ENCODE measurements at places on chromosomes 12 and 14.

DNA sequence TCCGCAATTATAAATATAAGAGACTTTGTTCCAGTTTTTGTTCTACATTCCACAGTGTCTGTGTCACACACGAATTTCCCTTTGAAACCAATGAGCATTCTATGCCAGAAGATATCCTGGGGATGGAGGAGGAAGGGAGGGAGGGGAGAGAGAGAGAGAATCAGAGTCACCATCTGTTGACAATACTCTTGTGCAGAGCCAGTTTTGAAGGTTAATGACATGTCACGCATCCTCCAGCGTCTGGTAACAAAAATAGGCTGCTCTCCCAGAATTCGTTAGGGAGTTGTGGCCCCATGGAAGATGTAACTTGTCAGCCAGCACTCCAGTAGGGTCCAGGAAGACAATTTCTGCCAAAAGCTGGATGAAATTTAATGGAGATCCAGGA, 213.5 kb upstream of the KRR1 start:
- peak; percentile 70 for DNase-seq

DNA sequence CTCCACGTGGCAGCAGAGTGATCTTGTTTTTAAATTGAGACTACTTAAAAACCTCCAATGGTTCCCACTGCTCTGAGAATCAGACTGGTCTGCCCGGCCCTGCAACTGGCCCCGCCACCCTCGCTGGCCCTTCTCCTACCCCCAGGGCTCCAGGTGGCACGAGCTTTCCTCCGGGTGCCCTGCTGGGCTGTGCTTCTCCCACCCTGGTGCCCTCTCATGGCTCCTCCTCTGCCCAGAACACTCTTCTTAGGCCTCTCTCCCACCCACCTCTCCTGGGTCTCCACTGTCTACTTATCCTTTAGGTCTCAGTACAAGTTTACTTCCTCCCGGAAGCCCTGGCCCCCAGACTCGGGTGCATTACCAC, 26.5 kb downstream of the CCDC92 start:
- no peak for DNase-seq

GRCh38 chr12:110338754-110339153, 57.7 kb downstream of the ATP2A2 start:
- DNase-seq = no peak

- DNase-seq = no peak
These were observed 47.4 kb upstream of the PARP11 start for GRCh38 chr12:3920351-3921150.

GRCh38 chr14:97523936-97524335, 726.8 kb downstream of the VRK1 start:
- DNase-seq = no peak

GRCh38 chr14:24376448-24377070, 8.6 kb downstream of the NFATC4 start:
- no peak for DNase-seq

DNA sequence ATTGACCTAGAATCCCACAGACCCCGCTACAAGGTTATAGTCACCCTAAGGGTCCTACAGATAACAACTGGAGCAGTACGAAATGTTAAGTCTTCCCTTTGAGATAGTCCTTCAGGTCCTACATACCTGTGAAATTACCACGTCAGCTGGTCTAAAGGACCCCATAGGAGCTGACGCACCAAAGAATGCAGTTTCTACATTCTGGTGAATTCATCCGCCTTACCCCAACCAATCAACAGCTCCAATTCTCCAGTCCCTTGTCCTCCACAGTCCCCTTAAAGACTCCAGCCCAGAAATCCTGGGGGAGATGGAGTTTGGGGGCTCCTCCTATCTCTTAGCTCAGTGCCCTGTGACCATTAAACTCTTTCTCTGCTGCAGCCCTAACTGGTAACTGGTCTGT, 36.2 kb upstream of the PRMT8 start:
- no peak for DNase-seq

DNA sequence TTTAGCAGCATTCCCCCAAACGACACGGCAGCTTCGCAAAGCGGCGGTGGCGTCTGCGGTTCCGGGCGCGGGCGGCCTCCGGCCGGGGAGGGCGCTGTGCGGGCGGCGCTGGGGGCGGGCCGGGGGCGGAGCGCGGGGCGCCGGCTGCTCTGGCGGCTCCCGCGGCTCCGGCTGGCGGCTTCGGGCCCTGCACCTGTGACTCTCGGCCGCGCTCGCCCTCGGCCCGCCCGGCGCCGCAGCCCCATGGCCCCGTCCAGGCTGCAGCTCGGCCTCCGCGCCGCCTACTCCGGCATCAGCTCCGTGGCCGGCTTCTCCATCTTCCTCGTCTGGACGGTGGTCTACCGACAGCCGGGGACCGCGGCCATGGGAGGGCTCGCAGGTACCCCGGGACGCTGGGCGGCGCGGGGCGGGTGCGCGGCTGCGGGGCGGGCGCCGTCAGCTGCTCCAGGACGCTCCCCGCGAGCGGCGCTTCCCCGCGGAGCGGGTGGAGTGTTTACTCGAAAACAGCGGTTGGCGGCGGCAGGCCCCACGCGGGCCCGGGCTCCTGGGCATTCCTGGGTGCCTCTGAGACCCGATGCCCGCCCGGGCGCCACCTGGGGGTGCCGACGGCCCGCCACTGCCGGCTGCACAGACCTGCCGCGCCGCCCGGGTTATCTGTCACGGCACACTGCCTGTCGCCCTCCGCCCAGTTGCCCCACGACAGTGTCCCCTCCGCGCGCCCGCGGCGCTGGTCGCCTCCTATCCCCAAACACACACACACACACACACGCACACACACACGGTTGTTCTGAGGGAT, at the start of gene SLC48A1:
SLC48A1 (plus strand) TSS at position 177 of the 796 bp plus-strand sequence; CDS start at position 244, 67 bp downstream.
- DNase-seq = peak; percentile 20

DNA sequence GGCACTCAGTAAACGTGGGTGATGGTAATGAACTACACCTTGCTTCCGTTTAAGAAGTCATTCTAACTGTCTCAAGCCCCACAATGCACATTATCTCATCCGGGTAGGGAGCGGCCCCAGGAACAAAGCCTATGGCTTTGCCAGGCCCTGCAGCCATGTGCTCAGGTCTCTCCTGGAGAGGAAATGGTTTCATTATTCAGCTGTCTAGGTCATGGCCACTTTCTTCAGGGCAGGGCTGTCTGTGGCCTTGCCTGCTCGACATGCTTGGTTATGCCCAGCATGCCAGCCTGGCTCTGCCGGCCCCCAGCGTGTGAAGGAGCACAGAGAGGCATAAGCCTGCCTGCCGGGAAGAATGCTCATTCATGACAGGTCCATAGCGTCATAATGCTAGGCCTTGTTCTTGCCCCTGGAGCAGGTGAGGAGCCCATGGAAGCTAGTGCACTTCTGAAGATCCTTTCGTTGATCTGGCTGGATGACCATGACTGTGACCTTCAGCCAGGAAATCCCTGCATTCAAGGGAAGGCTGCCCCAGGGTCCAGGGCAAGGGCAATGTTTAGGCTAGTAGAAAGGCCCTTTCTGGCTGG, 26.3 kb upstream of the FOS start:
- no peak for DNase-seq

DNA sequence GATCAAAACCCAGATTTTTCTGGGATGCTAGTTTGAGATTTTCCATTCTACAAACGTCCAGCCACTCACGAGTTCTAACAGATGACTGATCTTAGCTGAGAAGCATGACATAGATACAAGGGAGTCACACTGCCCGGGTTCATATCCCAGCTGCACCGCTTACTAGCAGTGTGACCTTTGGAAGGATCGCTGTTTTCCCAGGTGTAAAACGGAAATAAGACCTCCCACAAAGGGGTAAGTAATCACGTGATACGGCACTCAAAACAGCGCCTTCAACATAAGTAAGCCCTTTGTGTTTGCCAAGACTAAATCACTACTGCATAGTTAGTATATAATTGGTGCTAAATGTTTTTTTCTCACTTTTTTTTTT, 624 bp upstream of the PWP1 start:
- DNase-seq = no peak

GRCh38 chr14:90409209-90409730, 12.4 kb downstream of the CALM1 start:
- peak; percentile 84 for DNase-seq

- DNase-seq = no peak
These were observed 12.8 kb upstream of the SMARCD1 start for GRCh38 chr12:50072198-50072907.

GRCh38 chr12:132824053-132824452, 4.6 kb downstream of the GOLGA3 start:
- no peak for DNase-seq

- no peak for DNase-seq
These were observed 29.3 kb upstream of the EAPP start for GRCh38 chr14:34568803-34569202.

- peak; percentile 51 for DNase-seq
These were observed at the start of the genes BAG5 and COA8 for GRCh38 chr14:103562429-103563225. TSS of gene BAG5 (minus strand) at chr14:103562657. CDS start at chr14:103561164, 1,493 bp downstream. TSS of gene COA8 (plus strand) at chr14:103562960. CDS start at chr14:103563002, 42 bp downstream.

- no peak for DNase-seq
These were observed 136.9 kb downstream of the EGLN3 start for GRCh38 chr14:33814010-33814409.

DNA sequence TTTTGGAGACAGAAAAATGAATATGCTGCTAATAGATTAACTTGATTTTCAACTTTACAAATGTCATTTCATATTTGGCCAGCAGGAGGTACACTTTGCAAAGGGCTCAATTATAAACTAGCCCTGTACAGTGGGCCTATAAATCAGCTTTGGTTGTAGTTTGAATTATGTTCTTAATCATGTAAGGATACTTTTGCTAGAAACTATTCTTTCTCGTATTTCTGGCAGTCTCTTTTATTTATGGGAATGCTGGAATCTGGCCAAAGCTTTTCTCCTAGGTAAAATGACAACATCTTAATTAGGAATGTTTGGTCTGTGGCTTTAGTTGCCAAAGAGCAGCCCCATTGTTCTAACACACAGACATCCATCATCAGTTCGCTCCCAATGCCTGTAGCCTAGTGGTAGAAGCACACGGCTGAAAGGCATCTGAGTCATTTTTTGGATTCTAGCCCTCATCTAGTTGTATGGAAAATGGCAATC, 1322.3 kb upstream of the SEL1L start:
- DNase-seq = peak; percentile 89

GRCh38 chr12:10612984-10613348, 443 bp downstream of the MAGOHB start:
- no peak for DNase-seq

GRCh38 chr14:49191380-49191779, 394.8 kb downstream of the RPS29 start:
- DNase-seq = no peak

GRCh38 chr14:22811722-22812121, 3.5 kb downstream of the SLC7A7 start:
- no peak for DNase-seq

GRCh38 chr14:102548616-102549240, 39.2 kb upstream of the ANKRD9 start:
- no peak for DNase-seq

DNA sequence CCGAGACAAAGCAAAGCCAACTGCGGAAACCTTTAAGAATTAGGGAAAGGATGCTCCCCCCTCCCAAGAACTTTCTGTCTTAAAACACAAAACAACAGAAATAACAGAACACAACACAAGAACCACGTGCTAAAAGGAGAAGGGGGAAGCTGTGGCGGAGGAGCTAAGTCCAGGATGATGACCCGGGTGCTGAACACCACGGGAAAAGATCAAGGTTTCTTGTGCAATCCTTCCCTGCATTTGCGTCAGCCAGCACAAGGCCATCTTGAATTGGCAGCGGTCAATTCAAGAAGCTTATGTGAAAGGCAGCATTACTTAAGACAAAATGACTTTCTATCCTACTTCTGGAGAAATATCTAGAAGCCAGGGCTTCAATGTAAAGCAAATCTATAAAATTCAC, 11.0 kb upstream of the CREBL2 start:
- DNase-seq = no peak

GRCh38 chr14:102180248-102180998, 40.7 kb downstream of the WDR20 start:
- no peak for DNase-seq

GRCh38 chr12:57756406-57757341, 1.8 kb downstream of the MARCHF9 start:
- DNase-seq = no peak

- no peak for DNase-seq
These were observed 4.4 kb upstream of the GALNT6 start for GRCh38 chr12:51395283-51396230.

GRCh38 chr12:50151047-50151687, 16.0 kb downstream of the CERS5 start:
- DNase-seq = no peak

DNA sequence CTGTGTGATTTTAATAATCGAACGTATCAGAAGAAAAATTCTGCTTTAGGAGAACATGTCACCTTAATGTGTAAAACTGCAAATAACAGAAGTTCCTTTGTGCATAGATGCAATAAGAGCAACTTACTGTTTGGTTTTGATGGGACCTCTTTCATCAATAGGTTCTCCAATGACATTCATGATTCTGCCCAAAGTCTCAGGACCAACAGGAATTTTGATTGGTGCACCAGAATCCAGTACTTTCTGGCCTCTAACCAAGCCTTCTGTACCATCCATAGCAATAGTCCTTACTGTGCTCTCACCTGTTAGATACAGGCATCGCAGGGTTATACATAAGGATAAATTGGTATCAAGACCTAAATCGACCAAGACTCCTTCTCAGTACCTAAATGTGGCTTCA, 1.1 kb downstream of the ATP5F1B start:
- DNase-seq = no peak

- no peak for DNase-seq
These were observed 244.9 kb downstream of the C12orf50 start for GRCh38 chr12:87784350-87784749.

- no peak for DNase-seq
These were observed 152.2 kb downstream of the BCL11B start for GRCh38 chr14:99119554-99120525.

- DNase-seq = no peak
These were observed 128.7 kb downstream of the CPNE8 start for GRCh38 chr12:38776647-38777046.

DNA sequence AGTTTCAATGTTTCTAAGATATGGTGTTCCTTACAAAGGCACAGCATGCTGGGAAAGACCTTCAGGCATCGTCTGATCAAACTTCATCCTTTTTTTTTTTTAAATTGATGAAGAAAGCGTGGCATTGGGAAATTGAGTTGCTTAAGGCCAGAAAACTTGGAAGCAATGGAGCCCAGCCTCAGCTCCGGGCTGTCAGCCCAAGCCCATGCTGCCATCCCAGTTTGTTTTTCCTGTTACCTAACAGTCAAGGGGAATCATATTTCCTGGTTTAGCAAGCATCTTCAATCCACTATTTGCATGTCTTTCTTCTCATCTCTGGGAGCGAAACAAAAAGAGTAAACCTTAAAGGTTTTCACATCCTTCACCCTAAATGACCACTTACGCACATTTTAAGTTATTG, 200.2 kb downstream of the CHST11 start:
- no peak for DNase-seq

- DNase-seq = no peak
These were observed 61.3 kb downstream of the KLRG1 start for GRCh38 chr12:9050521-9051157.

DNA sequence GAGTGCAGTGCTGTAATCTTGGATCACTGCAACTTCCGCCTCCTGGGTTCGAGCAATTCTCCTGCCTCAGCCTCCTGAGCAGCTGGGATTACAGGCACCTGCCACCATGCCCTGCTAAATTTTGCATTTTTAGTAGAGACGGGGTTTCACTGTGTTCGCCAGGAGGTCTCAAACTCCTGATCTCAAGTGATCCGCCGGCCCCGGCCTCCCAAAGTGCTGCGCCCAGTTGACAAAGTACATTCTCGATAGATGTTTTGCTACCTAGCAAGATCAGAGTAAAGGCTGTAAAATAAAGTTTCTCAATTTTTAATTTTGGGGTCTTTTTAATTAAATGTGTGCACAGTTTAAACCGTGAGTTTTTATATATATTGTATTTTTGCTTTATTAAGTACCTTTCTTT, 248.9 kb downstream of the CCER1 start:
- DNase-seq = no peak
